Immature natural killer cell (primary cell): ENCODE measurements at places on chromosomes 5 and 9.

GRCh38 chr5:33312571-33313549 is 127.9 kb upstream of the TARS1 start:
- no peaks in the 10 kb centered on the region for H3K4me1 ChIP-seq
- H3K36me3 ChIP-seq = no peaks in the 10 kb centered on the region

DNA sequence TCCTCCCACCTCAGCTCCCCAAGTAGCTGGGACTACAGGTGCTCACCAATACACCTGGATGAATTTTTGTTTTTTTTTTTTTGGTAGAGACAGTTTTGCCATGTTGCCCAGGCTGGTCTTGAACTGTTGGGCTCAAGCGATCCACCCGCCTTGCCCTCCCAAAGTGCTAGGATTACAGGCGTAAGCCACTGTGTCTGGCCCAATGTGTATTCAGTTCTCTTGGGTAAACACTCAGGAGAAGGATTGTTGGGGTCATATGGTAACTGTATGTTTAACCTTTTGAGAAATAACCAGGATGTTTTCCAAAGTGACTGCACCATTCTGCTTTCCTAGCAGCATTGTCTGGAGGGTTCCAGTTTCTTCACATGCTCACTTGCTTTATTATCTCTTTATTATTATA is 67.4 kb downstream of the TNPO1 start:
- H3K4me1 ChIP-seq = peaks cover 30% of the 10 kb centered on the region
- H3K4me3 ChIP-seq = no peak overlapping the region
- H3K27ac ChIP-seq = no peak overlapping the region
- DNase-seq = no peak
- peaks cover 44% of the 10 kb centered on the region for H3K36me3 ChIP-seq

DNA sequence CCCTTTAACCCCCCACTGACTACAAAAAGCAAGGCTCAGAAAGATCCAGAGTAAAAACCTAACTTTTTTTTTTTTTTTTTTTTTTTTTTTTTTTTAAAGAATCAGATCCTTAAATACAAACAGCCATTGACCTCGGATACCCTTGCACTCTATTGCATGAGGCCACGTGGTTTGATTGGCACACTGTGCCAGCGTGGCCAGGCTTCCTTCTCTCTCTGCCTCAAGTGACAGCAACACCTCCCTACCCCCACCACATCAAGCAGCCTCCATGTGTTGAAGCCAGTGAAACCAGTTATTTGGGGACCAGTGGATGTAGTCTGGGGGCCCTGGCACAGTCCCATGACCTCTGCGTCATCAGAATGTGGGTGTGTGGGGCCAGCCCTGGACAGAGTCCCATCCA is 71.4 kb downstream of the OTULIN start:
- H3K36me3 ChIP-seq = peaks cover 31% of the 10 kb centered on the region
- no peak for DNase-seq
- peaks cover 2% of the 10 kb centered on the region for H3K27me3 ChIP-seq
- peak overlapping the region; percentile 28 for H3K27ac ChIP-seq
- peaks cover 2% of the 10 kb centered on the region for H3K4me1 ChIP-seq

GRCh38 chr9:77016121-77016525 is 3.3 kb upstream of the FOXB2 start:
- peaks cover 41% of the 10 kb centered on the region for H3K27me3 ChIP-seq
- no peak for DNase-seq
- H3K36me3 ChIP-seq = peaks cover 4% of the 10 kb centered on the region
- H3K4me1 ChIP-seq = peaks cover 4% of the 10 kb centered on the region
- H3K27ac ChIP-seq = no peak overlapping the region

DNA sequence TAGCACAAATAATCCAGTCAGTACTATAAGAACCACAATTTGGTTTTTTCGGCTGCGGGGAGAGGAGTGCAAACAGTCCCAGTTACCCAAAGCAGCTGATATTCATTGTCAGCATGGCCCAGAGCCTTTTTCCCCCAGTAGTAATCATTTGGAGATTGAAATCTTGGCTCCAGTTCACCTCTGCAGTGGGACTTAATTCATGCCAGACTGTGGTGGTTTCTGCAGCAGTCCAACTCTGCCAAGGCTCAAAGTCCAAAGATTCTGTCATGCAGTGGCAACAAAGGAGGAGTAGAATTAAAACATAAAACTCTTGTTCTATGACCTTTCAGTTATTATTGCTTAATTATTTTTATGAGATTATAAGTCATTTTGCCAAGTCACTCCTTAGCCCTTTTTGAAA is 25.0 kb upstream of the TRIM36 start:
- no peak overlapping the region for H3K27ac ChIP-seq
- H3K4me3 ChIP-seq = no peak overlapping the region
- no peaks in the 10 kb centered on the region for H3K27me3 ChIP-seq
- no peaks in the 10 kb centered on the region for H3K36me3 ChIP-seq
- no peak for DNase-seq

DNA sequence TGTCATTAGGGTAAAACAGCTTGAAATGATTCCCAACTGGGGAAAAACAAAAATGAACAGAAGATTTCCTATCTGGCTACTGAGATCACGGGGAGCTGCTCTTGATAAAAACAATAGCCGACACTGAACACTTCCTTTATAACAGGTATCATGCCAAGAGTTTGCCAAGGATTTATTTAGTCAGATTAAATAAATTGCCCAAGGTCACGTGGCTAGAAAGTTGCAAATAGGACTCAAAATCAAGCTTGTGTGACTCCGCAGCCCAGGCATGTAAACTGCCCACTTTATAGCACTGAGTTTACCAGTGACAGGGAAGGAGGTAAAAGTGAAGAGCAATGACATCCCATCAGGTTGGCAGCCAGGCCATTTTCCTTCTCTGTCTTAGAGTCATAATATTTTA is 120.7 kb upstream of the ZNF618 start:
- peaks cover 7% of the 10 kb centered on the region for H3K36me3 ChIP-seq
- H3K4me3 ChIP-seq = no peak overlapping the region
- DNase-seq = no peak
- H3K4me1 ChIP-seq = peaks cover 7% of the 10 kb centered on the region
- H3K27me3 ChIP-seq = peaks cover 5% of the 10 kb centered on the region

GRCh38 chr5:69467442-69468225 is 25.0 kb upstream of the OCLN start:
- no peak overlapping the region for H3K27ac ChIP-seq
- no peaks in the 10 kb centered on the region for H3K4me1 ChIP-seq
- H3K27me3 ChIP-seq = peaks cover 4% of the 10 kb centered on the region
- no peak overlapping the region for H3K4me3 ChIP-seq
- no peaks in the 10 kb centered on the region for H3K36me3 ChIP-seq
- no peak for DNase-seq

- H3K27me3 ChIP-seq = peaks cover 5% of the 10 kb centered on the region
- peaks cover 78% of the 10 kb centered on the region for H3K4me1 ChIP-seq
- H3K4me3 ChIP-seq = no peak overlapping the region
- H3K36me3 ChIP-seq = peaks cover 4% of the 10 kb centered on the region
These were observed 85.0 kb downstream of the SEMA4D start for GRCh38 chr9:89412951-89413350.

DNA sequence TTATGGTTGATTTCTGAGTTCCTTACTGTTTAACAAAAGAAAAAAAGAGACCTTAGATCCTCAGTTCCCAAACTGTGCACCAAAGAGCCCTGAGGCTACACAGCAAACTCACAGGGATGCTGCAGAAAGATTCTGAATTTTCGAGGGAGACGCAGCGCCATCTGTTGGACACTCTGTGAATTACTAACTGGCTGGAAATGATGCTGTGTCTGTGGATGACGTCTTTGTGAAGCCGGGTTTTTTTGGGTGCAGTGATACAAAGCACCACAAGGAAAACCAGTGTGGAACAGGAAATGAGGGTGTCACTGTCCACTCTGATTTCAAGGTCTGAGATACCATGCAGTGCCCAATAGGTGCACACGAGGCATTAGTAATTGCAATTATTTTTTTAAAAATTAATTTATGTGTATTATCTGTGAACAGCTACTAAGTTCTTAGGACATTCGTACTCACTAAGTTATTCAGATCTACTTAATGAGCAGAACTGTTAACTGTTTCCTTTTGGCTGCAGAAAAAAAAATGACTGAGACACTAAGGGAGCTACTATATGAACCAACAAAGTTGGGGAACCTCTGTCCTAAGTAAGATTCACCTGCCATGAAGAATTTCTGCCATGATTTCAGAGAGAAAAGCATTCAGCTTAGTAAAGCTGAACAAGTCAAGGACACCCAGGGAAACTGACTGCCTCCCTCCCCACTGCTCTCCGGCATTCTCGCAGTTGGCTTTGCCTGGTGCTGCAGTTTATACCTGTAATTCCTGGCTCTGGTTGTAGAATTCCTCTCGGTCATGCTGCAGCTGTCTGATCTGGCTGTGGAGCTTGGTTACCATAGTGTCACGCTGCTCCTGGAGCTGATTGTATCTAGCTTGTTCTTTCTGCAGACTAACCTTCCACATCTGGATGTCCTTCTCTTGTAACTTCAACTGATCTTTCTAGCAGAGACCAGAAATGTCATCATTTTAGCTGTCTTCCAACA is 23.4 kb downstream of the SPACA9 start:
- peaks cover 7% of the 10 kb centered on the region for H3K4me1 ChIP-seq
- H3K36me3 ChIP-seq = peaks cover 80% of the 10 kb centered on the region
- H3K27me3 ChIP-seq = peaks cover 2% of the 10 kb centered on the region
- peak; percentile 78 for DNase-seq

GRCh38 chr5:169651526-169651925 is 14.5 kb downstream of the DOCK2 start:
- peaks cover 100% of the 10 kb centered on the region for H3K4me1 ChIP-seq
- H3K36me3 ChIP-seq = no peaks in the 10 kb centered on the region
- no peak for DNase-seq
- H3K27ac ChIP-seq = peak overlapping the region; percentile 91

GRCh38 chr9:19757745-19758144 is 31.1 kb downstream of the SLC24A2 start:
- H3K36me3 ChIP-seq = no peaks in the 10 kb centered on the region
- no peaks in the 10 kb centered on the region for H3K27me3 ChIP-seq
- no peak overlapping the region for H3K27ac ChIP-seq
- H3K4me1 ChIP-seq = no peaks in the 10 kb centered on the region
- no peak for DNase-seq

- DNase-seq = no peak
- H3K27me3 ChIP-seq = no peaks in the 10 kb centered on the region
- no peaks in the 10 kb centered on the region for H3K4me1 ChIP-seq
These were observed 29.9 kb upstream of the DMRTA1 start for GRCh38 chr9:22416692-22417060.

GRCh38 chr5:129120158-129120581 is 25.6 kb downstream of the ISOC1 start:
- no peak overlapping the region for H3K27ac ChIP-seq
- no peak overlapping the region for H3K4me3 ChIP-seq
- no peaks in the 10 kb centered on the region for H3K27me3 ChIP-seq
- H3K36me3 ChIP-seq = peaks cover 4% of the 10 kb centered on the region
- H3K4me1 ChIP-seq = peaks cover 2% of the 10 kb centered on the region

DNA sequence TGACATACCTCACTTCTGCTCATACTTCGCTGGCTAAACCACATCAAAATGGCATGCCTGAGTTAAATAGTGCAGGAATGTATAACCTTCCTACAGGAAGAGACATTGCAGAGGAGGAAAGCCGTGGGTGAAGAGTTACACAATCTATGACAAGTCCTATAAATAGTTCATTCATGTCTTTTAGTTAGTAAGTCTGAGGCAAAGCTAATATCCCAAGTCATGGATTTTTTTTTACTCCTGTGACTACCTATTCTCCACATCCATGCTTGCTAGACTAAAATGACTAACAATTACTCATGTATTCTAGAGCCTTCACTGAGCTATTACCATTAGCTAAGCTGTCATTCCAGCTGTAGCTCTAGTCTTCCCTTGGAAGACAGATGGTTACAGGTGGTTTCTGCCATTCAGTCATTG is 391.3 kb downstream of the NR2F1-AS1 start:
- no peak overlapping the region for H3K4me3 ChIP-seq
- no peaks in the 10 kb centered on the region for H3K27me3 ChIP-seq
- DNase-seq = no peak
- no peak overlapping the region for H3K27ac ChIP-seq
- no peaks in the 10 kb centered on the region for H3K4me1 ChIP-seq

DNA sequence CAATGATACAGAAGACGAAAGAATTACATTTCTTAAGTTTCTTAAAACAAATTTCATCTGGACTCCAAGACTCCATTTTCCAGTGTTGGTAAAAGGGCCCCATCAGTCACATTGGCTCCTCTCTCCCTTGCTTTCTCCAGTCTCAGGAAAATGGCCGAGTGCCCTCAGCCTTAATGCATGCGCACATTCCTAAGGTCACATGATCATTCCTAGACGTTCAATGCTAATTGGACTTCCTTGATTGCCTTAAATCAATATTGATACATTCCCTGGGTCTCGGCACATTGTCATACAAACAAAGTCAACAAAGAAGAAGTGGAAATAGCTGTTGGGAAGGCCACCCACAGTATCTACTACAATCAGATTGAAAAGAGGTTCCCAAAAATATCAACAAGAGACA is 413.6 kb upstream of the GRAMD2B start:
- H3K4me3 ChIP-seq = no peak overlapping the region
- H3K36me3 ChIP-seq = no peaks in the 10 kb centered on the region
- H3K27ac ChIP-seq = no peak overlapping the region
- no peak for DNase-seq
- H3K4me1 ChIP-seq = no peaks in the 10 kb centered on the region

DNA sequence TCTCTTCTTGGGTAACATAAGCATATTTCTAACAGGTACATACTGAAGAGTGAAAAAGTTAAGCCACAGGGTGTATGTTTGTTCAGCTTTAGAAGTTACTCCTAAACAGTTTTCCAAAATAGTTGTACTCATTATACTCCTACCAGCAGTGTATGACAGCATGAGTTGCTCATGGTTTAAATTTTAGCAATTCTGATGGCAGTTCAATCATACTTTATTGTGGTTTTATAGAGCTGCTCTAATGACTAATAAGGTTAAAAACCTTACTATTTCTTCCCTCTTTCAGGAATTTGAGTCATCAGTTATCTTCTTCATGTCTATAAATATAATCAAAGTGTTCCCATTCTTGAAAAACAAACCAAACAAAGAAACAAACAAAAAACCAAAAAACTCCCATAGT is 81.5 kb downstream of the CAAP1 start:
- DNase-seq = no peak
- no peak overlapping the region for H3K4me3 ChIP-seq
- no peaks in the 10 kb centered on the region for H3K36me3 ChIP-seq
- H3K27me3 ChIP-seq = peaks cover 6% of the 10 kb centered on the region

GRCh38 chr5:133777951-133778350 is 165.6 kb upstream of the FSTL4 start:
- DNase-seq = no peak
- no peaks in the 10 kb centered on the region for H3K36me3 ChIP-seq
- H3K4me3 ChIP-seq = no peak overlapping the region
- no peaks in the 10 kb centered on the region for H3K27me3 ChIP-seq
- no peaks in the 10 kb centered on the region for H3K4me1 ChIP-seq

DNA sequence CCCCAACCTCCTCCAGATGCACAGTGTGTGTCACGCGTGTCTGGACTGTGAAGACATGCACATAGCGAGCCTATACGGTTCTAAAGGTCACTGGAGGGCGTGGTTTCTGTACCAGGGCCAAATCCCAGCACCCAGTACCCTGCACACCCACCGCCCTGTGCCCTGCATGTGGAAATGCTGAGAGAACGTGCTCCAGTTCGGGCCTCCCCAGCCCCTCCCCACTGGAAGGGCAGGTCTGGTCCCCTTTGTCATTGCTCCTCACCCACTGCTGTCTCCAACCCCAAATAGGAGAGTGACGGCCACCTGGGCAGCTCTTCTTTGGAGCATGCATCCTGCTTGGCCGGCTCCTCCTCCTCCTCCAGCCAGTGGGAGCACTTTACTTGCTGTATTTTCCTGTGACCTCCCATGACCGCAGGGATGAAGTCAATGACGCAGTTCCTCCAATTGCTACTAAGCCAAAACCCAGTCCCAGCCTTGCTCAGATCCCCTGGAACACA is 116.7 kb downstream of the WNK2 start:
- no peaks in the 10 kb centered on the region for H3K36me3 ChIP-seq
- H3K4me1 ChIP-seq = no peaks in the 10 kb centered on the region
- H3K27me3 ChIP-seq = peaks cover 11% of the 10 kb centered on the region

GRCh38 chr9:94983552-94983951 is 257.1 kb downstream of the AOPEP start:
- no peaks in the 10 kb centered on the region for H3K27me3 ChIP-seq
- peaks cover 28% of the 10 kb centered on the region for H3K36me3 ChIP-seq
- peaks cover 10% of the 10 kb centered on the region for H3K4me1 ChIP-seq
- peak overlapping the region; percentile 14 for H3K27ac ChIP-seq
